ENCODE measurements at places on chromosomes 2 and 18. TPM values are rescaled to one million over a fixed set of nuclear protein-coding genes. Genes with fewer than 3 reads are reported as not detected.

GRCh38 chr2:34242763-34243123, 643.6 kb upstream of the FAM98A start:
- DNase-seq, result no peak

GRCh38 chr18:43034683-43035500, 80.6 kb downstream of the RIT2 start:
- no peak for DNase-seq

- DNase-seq, result no peak
Measured at GRCh38 chr2:38719706-38720105, 31.5 kb downstream of the SRSF7 start.

- DNase-seq, result peak; percentile 93
Measured at GRCh38 chr2:27920148-27920885, 29.8 kb downstream of the BABAM2 start.

DNA sequence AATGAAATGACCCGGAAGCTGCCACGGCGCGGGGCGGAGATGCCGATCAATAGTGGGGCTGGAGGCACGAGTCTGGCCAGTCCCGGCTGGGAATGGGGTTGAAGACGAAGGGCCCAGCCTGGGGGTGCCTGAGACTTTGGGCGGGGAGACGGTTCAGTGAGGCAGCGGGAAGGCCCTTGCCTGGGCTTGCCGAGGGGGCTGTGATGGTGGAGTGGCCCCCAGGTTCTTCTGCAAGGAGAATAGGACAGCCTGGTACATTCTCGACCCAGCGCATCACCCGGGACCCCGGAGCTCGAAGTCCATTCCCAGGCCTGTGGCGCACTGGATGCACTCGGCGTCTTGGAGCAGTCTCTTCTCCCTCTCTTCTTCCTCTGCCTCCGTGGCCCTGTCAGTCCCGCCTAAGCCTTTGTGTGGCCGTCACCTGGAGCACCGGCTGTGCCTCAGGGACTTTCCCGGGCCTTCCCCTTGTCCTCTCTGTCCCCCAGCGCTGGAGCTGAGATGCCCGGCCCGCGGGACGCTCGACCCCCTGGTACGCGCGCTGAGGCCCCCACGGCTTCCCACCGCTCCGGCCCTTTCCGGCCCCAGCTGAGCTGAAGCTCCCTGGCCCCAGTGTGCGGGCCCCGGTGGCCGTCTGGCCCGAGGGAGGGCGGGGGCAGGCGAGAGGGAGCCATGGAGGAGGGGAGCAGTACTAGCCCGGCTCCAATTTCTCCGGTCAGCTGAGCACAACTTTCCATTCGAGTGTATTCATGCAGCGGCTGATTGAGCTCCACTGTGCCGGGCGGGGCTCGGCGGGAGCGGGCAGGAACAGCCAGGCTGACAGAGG, 8.0 kb downstream of the SIX3 start:
- no peak for DNase-seq

GRCh38 chr18:11533513-11533890, 75.9 kb upstream of the SLC35G4 start:
- no peak for DNase-seq

DNA sequence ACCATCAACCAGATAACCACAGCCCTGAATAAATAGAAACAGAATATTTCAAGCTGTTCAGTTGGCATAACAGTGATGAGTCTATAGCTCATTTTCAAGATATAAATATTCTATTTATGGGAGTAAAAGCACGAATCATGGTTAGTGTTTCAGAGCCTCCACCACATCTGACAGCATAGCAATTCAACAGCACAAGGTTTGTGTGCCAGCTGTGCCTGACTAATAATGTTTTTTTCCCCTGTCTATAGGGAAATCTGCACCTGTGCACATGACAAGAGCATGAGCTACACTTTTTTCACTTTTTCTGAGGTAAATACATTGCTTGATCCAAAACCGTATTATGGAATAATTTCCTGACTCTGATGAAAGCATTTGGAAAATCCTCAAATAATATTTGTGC, 251.3 kb downstream of the RPIA start:
- DNase-seq, result no peak

DNA sequence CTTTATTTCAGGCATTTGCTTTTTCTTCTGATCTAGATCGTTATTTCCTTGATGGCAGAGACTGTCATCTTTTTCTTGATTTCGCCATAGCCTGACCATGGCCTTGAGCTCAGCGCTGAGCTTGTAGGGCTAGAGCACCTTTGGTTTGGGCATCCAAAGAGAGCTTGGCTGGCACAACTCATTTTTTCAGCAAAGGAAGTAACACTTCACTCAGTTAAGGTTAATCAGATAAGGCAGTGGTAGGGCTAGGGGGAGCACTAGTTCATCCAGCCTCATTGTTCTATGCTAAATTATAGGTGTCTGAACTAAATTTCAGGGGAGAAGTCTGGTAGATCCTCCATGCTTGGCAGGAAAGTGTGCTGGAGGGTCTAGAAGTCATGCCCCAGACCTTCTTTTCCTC, 125.0 kb downstream of the SETBP1 start:
- DNase-seq, result no peak

DNA sequence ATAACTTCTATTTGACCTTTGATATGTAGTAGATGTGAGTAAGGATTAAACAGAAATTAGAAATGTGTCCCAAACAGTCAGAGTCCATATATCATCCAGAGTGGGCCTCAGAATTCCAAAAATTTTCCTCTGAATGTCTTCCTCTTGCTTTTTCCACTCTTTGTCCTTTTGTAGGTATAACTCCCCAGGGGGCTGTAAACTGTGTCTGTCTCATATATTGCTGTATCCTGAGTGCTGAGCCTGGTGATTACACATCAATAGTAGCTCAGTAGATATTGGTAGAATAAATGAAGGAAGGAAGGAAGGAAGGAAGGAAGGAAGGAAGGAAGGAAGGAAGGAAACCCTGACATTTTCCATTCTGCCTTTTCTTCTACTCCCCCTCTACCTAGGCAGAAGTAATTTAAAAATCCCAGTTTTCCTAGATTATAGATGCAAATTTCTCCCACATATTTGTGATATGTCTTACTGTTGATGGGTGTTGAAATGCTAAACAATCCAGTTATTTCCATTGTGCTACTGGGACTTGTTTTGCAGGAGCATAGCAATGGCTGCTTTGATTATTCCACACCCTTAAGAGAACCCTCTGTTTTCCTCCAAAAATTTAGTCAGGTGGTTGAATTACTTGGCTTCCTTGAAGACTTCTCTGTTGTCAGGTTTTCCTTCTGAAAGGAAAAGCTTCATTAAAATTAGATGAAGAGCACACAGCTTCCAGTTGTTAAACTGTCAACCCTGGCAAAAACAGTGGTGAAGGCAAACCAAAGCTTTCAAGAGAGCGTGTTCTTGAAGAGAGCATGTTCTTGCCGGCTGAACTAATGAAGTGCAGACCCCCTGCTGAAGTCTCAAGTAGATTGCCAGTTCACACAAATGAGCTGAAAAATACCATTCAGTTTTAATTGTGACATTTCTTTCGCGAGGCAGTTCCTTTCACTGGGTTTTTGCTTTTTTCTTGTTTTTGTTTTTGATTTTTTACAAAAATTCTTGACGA, 147.8 kb downstream of the KCNE4 start:
- no peak for DNase-seq

GRCh38 chr2:191598296-191598695, 79.6 kb upstream of the NABP1 start:
- DNase-seq, result no peak

DNA sequence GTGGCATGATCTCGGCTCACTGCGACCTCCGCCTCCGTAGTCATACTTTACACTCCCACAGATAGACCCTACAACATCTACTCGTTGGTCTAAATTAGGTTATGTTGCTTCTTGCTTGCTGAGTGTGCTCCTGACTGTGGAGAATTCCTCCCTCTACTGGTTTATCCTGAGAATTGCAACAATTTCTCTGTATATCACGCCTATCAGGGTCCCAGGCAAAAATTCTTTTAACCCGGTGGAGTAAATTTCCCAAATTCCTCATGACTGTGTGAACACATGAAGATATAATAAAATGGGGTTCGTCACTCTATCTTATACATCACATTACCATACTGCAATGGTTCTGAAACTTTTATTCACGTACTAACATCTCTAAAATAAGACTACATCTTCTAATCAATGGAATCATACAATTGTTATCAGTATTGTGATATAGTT, 156.7 kb downstream of the EVA1A start:
- no peak for DNase-seq

DNA sequence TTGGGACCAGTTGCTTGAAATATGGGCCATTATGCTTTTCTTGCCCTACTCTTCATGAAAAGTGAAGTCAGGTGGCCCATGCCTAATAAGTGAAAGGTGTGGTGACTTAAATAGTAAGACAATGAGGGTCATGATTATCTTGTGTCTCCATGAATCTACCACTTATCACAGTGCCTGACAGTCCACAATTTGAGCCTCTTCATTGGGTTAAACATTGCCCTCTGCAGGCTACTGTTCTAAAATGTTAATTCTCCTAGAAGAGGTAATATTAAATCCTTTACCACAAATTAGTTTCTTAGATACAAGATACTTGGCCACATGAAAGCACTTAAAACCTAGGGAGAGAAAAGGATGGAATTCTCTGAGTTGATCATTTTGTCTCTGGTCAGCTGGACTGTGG, 4.0 kb downstream of the EGR4 start:
- no peak for DNase-seq

- no peak for DNase-seq
Measured at GRCh38 chr2:95296880-95297487, at the start of gene KCNIP3. Gene KCNIP3 (plus strand): TSS chr2:95297347. CDS start chr2:95297439, 92 bp downstream.

GRCh38 chr2:122194546-122194945, 439.1 kb downstream of the TSN start:
- peak; percentile 61 for DNase-seq

GRCh38 chr2:122328816-122329215, 573.4 kb downstream of the TSN start:
- no peak for DNase-seq

- no peak for DNase-seq
Measured at GRCh38 chr2:163604941-163605555, 130.8 kb downstream of the FIGN start.

DNA sequence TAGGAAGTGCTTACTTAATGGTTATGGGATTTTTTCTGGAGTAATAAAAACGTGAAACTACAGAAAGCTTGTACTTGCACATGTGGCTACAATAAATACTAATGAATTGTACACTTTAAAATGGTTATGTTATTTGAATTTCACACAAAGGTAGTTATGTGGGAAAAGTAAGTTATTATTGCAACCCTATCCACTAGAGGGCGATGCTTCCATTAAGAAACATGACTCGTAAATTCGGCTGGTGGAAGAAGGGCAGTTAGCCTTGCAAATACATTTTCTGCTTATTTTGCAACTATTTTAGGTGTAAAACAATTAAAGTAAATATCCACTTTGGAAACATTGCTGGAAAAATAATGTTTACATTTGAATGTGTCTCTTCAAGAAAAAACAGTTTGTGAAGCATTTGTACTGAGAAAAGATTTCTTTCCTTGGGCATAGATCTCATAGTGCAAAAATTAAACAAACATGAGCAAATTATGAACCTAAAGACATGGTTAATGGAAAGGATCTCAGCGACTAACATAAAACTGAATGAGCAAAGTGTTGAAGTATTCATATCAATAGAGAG, 68.1 kb upstream of the CSRNP3 start:
- peak; percentile 39 for DNase-seq

- DNase-seq, result no peak
Measured at GRCh38 chr2:137826373-137827372, 137.6 kb upstream of the HNMT start.

DNA sequence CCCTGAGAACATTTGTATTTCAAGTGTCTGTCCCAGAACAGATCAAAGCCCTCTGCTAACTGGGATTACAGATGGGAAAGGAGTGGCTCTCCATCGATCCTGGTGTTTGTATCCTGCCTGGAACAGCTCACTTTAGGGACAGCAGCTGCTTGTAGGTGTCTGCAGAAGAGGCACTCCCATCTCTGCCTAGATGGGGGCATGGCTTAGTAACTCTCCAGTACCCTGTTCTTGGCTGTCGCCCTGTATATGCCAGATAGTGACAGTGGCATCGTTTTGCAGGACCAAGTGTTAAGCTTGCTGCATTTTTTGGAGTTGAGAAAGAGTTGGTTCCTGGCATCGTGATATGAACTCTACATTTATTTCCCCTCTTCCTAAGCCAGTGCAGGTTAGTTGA, 189.9 kb downstream of the SH3RF3 start:
- no peak for DNase-seq

- no peak for DNase-seq
Measured at GRCh38 chr2:31693882-31694281, 113.1 kb upstream of the SRD5A2 start.

GRCh38 chr2:217258170-217258569, 398.3 kb upstream of the TNP1 start:
- DNase-seq, result no peak

GRCh38 chr18:55587418-55588110, 428 bp downstream of the TCF4 start:
- DNase-seq, result no peak

DNA sequence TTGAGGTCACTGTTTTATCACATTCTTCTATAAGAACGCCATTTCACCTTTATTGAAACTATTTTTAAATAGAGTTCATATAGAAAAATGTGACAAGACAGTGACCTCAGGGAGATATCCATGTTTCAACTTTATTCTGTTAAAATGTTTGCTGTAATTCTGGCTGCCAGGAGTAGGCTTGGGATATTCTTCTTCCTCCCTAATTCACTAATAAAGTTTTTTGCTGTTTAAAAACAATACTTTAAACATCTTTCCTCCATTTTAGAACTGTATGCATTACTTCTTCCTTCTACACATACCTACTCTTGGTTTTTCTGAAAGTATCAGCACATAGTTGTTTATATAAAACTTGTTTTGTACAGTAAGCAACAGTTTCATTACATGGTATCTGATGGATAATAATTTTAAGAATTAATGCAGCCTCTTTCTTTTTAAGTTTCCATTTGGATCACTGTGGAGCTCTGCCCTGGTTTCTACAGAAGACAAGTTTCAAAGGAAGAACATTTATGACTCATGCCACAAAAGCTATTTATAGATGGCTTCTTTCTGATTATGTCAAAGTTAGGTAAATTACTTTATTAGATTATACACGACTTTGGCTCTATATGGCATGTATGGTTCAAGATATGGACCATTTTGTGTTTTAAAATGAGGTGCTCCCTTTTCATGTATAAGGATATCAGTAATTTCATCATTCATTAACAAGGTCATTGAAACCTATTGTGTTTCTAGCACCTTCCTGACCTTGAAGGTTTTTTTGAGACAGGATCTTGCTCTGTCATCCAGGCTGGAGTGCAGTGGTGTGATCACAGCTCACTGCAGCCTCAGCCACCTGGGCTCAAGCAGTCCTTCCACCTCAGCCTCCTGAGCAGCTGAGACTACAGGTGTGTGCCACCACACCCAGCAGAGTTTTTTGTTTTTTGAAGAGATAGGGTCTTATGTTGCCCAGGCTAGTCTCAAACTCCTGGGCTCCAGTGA, 7.2 kb downstream of the CPSF3 start:
- DNase-seq, result no peak

Gene MERTK
- 8.7 TPM for total RNA-seq

Gene RAB11FIP5
- 26.4 TPM for total RNA-seq

Gene SLC4A5
- total RNA-seq, result 0.14 TPM

Gene PFN4
- not detected for total RNA-seq

Gene VIT
- total RNA-seq, result not detected

Gene SNTG2
- total RNA-seq, result 0.22 TPM

Gene C2orf72
- total RNA-seq, result 0.29 TPM

Gene COX7A2L
- total RNA-seq, result 147 TPM

Gene APOB
- total RNA-seq, result not detected

Gene LYG2
- not detected for total RNA-seq

Gene KRTCAP3
- 10.0 TPM for total RNA-seq

Gene ASB18
- total RNA-seq, result not detected

Gene CRYGB
- not detected for total RNA-seq

Gene HOXD13
- total RNA-seq, result not detected
